Retinal pigment epithelial cell (primary cell): ENCODE measurements at places on chromosomes 6 and 20.
A peak's percentile ranks its signal among the peaks of the same experiment; 100 is the strongest.

GRCh38 chr6:170200458-170200891, 90.4 kb downstream of the DLL1 start:
- no peak for DNase-seq

DNA sequence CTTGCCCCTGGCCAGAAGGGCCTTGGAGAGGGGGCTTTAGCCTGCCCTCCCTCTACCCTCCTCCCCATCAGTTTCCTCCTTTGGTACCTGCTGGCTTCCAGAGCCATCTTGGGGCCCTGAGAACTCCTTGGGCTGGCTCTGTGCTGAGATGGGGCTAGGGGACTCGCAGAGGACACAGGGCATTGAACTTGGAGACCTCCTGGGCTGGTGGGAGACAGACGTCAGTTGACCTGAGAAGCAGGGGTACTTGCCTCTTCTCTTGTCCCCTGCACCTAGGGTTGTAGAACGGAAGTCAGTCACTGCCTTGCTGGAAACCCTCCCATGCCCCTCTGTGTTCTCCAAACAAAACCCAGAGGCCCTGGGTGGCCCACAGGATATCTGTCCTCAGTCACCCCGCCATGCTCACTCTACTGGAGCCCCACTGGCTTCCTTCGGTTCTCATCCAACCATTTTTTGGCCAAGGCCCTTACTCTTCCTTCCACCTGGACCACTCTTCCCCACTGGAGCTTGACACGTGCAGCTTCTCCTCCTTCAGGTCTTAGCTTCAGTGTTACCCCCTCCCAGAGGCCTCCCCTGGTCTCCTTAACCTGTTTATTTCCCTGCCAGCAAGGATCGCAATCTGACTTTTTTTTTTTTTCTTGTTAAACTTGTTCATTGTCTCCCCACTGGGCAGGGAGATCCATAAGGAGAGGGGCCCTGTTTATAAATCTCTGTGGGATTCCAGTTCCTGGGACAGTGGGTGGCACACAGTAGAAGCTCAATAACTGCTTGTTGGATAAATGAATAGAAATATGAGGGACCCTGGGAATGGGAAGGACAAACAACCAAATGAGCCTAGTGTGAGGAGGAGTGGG, 971 bp downstream of the RBCK1 start:
- DNase-seq = no peak

GRCh38 chr6:113690281-113691259, 166.6 kb upstream of the MARCKS start:
- DNase-seq = peak; percentile 83

DNA sequence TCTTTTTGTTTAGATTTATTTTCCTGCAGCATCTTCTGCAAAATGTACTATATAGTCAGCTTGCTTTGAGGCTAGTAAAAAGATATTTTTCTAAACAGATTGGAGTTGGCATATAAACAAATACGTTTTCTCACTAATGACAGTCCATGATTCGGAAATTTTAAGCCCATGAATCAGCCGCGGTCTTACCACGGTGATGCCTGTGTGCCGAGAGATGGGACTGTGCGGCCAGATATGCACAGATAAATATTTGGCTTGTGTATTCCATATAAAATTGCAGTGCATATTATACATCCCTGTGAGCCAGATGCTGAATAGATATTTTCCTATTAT, 3.2 kb downstream of the FOXC1 start:
- no peak for DNase-seq

DNA sequence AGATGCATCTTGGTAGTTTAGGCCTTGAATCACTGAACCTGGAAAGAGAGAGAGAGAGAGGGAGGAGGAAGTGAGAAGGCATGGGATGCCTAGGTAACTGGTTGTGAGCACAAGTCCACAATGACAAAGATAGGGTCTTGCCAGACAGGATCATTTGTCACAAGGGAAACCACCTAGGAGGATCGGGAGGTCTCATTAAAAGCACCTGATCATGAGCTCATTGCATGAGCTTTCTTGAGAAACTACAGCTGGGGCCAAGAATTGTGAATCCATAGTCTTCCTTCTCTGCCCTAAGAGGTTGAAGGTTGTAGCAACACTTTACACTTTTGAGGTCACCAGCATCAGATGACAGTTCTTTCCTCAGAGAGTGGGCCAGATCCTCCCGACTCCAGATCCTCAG, 195.7 kb downstream of the CD83 start:
- no peak for DNase-seq

DNA sequence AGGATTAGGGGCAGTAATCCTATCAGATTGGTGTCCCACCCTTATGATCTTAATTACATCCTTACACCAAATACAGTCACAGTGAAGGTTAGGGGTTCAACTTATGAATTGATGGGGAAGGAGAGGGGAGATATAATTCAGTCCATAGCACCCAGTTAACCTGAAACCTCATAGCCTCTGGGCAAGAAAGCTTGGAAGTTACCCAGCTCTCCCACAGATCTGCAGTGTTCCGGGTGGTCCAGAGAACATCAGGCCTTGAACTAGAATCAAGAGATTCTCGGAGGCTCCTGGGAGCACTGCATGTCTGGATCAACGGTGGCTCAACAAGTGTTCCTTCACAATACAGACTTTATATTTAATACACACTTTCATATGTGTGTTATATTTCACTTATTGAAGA, 392.6 kb upstream of the MARCKS start:
- DNase-seq = no peak
